ENCODE measurements at places on chromosomes 7 and 10.

- no peak for DNase-seq
Observed at GRCh38 chr10:60869652-60870415, 74.2 kb downstream of the RHOBTB1 start.

GRCh38 chr7:144997512-144997911 is 161.7 kb upstream of the TPK1 start:
- no peak for DNase-seq

GRCh38 chr7:55155351-55156117 is 136.7 kb downstream of the EGFR start:
- no peak for DNase-seq

GRCh38 chr7:142785841-142786250 is 15.1 kb downstream of the PRSS2 start:
- no peak for DNase-seq

DNA sequence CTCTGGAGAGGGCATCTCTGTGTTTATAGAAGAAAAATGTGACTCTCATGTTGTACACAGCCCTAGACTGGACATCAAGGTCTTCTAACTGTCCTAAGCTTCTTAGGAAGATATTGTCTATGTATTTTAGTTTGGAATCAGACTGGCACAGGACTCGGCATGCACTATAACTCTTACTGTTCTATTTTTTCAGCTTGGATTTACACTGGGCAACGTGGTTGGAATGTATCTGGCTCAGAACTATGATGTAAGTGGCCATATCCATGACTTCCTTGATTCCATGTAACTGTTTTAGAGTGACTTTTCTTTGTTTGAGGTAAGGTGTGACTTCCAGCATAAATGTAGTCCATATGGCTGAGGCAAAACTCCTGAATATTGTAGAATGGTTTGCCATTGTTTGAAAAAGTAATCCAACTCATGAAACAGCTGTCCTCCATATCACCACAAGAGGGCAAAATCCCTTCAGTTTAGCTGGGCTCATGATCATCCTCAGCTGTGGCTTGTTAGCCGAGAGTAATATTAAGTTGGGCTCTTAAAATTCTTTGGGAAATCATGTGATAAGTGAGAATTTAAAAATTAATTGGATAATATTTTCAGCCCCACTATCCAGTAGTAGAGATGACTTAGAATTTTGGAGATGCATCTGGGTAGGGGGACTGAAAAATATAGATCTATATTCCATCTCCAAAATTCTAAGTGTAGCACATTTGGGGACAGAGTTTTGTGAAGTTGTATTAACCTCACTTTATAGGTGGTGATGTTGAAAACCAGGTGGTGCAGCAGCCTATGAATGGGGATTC is 10.4 kb downstream of the STMP1 start:
- DNase-seq: peak; percentile 64

- no peak for DNase-seq
Observed at GRCh38 chr7:27166531-27167505, 1.5 kb upstream of the HOXA9 start.

DNA sequence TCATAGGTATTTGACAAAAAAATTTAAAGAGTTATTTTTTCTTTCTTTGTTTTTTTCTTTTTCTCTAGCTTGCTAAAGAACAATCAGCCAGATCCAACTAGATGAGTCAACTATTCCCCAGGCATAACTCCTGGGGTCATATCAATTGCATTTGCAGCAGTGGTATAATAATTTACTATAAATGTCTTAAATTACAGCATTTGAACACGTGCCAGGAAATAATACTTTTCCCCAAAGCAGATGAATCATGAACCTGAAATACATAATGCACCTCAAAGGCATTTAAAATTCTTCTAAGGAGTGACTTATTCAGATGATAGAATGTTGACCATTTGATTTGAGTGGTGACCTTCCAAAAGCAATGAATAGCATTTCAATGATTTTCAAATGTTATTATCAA is 190.1 kb downstream of the LRRTM3 start:
- DNase-seq: no peak

- DNase-seq: no peak
Observed at GRCh38 chr10:132958883-132959558, 16.7 kb upstream of the CFAP46 start.

DNA sequence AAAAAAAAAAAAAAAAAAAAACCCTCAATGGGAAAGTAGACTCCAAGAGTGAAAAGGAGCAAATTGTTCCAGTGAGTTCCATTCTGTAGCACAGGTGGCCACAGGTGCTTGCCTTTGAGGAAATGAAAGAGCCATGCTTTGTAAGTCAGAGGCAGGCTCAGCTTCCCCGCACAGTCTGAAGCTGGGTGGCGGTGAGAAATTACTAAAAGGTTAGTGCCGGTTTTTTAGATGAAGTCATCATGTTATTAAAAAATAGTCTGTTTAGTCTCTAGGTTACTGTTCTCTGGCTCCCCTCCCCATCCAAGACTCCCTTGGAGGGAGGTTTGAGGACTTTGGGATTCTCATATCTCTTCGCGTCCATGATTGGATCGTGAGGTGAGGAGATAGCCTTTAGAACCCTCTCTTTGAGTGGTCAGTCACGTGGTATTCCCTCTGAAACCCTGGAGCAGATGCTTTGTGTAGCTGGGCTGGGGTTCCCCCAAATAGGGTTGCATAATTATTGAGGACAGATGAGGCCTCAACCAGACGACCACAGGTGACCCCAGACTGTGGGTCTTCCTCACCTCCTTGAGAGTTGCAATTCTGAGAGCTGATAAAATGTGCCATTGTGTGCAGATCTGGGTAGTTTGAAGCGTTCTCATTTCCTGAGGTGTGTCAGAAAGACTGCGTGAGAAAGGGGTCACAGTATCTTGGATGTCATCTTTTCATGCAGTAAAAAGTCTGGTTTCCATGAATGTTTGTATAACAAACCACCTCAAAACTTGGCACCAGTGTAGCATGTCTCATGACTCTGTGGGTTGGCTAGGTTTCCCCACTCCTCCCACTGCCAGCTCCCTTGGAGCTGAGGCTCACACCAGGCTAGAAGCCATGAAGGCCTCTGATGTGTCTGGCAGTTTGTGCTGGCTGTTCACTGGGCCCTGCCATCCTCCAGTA is 27.1 kb downstream of the OGDH start:
- peak; percentile 45 for DNase-seq

DNA sequence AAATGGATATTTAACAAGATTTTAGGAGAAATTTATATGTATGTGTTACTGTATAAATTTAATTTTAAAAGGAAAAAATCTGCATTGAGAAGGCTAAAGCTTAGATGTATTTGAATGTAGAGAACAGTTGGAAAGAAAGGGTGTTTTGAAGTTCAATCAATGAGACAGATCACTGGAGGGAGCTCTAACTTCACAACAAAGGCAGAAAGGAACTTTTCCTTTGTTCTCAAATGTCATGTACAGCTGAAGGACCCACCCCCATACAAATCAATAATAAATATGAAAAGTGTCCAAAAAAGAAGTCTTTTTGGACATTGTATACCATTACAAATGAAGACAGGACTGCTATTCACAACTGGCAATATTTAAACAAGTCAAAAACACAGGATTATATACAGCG is 403.4 kb downstream of the DNAJB9 start:
- DNase-seq: peak; percentile 10

DNA sequence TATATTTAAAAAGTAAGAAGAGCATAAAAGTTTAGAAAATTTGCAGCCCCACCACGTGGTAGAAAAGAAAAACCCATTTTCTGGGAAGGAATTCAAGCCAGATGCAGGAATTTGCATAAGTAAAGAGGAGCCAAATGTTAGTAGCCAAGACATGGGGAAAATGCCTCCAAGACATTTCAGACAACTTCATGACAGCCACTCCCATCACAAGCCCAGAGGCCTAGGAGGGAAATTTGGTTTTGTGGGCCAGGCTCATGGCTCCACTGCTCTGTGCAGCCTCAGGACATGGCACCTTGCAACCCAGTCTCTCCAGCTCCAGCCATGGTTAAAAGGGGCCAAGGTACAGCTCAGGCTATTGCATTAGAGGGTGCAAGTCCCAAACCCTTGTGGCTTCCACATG is 411.9 kb downstream of the THSD7A start:
- DNase-seq: no peak

DNA sequence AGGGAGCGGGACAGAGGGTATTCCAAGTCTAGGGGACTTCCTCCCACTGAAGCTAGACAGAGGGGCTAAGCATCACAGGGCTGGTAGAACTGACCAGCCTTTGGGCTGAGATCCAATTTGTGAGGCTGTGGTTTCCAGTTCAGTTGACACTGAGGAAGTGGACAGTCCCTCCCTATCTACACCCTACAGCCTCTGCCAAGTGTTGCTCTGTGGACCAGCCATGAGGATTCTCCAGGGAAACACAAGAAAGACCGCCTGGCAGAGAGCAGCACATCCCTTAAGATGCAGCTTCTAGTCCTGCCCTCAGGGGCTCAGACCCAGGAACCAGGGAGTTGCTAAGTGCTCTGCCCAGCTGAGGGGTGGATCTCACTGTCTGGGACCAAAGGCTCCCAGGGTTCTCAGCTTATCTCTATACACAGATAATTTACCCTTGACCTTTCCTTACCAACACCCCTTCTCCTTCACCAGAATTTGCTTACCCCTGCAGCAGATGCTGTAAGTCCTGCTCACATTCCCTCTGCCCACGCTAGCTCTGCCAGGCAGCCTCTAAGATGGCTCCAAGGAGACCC is 252.0 kb downstream of the SKIDA1 start:
- DNase-seq: no peak

- no peak for DNase-seq
Observed at GRCh38 chr7:139798221-139798620, 20.4 kb upstream of the HIPK2 start.

GRCh38 chr10:127254276-127254675 is 57.9 kb upstream of the INSYN2A start:
- no peak for DNase-seq

GRCh38 chr7:105643384-105643783 is 62.1 kb upstream of the EFCAB10 start:
- DNase-seq: no peak

- no peak for DNase-seq
Observed at GRCh38 chr7:120444650-120445049, 171.7 kb downstream of the KCND2 start.

- no peak for DNase-seq
Observed at GRCh38 chr7:128215281-128215680, 25.8 kb upstream of the LEP start.

- peak; percentile 87 for DNase-seq
Observed at GRCh38 chr10:59907918-59908807, 1.8 kb upstream of the CCDC6 start.

- DNase-seq: no peak
Observed at GRCh38 chr7:40507166-40507565, 372.4 kb downstream of the SUGCT start.

GRCh38 chr10:24891823-24892222 is 60.6 kb downstream of the PRTFDC1 start:
- DNase-seq: no peak

- no peak for DNase-seq
Observed at GRCh38 chr7:80145780-80146422, 11.3 kb downstream of the GNAI1 start.

- no peak for DNase-seq
Observed at GRCh38 chr7:94422136-94422535, 27.4 kb downstream of the COL1A2 start.

GRCh38 chr7:156475666-156476065 is 164.9 kb upstream of the RNF32 start:
- DNase-seq: no peak

DNA sequence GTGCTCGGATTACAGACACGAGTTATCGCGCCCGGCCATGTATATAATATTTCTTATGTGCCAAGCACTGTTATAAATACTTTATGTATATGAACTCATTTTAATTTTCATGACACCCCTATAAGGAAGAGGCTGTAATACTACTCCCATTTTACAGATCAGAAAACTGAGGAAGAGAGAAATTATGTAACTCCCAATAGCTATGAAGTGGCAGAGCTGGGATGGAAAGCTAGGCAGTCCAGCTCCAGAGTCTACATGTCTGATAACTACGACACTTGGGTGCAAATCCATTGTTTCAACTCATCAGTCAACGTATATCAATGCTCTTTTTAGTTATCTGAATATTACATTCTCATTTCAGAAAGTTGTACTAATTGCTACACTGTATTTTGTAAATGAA is 17.0 kb downstream of the PDK4 start:
- no peak for DNase-seq

GRCh38 chr7:42460933-42461332 is 223.9 kb upstream of the GLI3 start:
- DNase-seq: no peak

- DNase-seq: peak; percentile 41
Observed at GRCh38 chr7:127885843-127886242, 145.4 kb downstream of the LRRC4 start.

DNA sequence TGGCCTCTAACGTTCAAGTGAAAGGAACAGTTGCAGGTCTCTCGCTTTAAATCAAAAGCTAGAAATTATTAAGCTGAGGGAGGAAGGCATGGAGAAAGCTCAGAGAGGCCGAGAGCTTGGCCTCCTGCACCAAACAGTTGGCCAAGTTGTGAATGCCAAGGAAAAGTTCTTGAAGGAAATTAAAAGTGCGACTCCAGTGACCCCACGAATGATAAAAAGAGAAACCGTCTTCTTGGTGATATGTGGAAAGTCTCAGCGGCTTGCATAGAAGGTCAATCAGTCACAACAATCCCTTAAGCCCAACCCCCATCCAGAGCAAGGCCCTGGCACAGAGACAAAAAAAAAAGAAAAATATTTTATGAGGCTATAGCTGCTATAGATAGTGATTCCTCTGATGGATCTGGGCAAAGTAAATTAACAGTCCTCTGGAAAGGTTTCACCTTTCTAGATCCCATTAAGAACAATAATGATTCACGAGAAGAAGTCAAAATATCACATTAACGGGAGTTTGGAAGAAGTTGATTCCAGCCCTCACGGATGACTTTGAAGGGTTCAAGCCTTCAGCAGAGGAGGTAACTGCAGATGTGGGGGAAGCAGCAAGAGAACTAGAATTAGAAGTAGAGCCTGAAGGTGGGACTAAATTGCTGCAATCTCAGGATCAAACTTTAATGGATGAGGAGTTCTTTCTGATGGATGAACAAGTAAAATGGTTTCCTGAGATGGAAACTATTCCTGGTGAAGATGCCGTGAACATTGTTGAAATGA is 42.5 kb upstream of the INPP5A start:
- DNase-seq: no peak

DNA sequence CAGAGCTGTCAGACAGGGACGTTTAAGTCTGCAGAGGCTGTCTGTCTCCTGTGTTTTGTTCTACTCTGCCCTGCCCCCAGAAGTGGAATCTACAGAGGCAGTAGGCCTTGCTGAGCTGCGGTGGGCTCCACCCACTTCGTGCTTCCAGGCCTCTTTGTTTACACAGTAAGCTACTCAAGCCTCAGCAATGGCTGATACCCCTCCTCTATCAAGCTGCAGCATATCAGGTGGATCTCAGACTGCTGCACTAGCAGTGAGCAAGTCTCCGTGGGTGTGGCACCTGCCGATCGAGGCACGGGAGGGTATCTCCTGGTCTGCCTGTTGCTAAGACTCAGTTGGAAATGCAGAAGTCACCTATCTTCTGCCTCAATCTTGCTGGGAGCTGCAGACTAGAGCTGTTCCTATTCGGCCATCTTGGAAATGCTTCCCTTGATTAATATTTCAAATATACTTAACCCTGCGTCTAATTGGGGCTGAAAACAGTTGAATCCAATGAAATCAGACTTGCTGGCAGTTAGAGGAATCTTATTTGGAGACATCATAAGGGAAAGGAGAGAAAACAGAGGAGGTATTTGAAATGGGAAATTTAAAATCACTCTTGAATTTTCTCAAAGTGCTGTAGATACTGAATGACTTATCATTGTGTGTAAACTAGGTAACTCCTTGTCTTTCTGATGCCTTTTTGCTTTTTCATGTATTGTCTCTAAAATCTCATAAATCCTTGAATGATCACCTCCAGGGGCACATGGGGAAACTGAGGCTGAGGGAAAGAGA is 13.8 kb upstream of the CYP3A5 start:
- no peak for DNase-seq

GRCh38 chr10:61890881-61891409 is 10.6 kb upstream of the ARID5B start:
- DNase-seq: no peak

Data from pons (tissue), 1 donor.